ENCODE measurements at places on chromosomes 4 and X. TPM values are rescaled to one million over a fixed set of nuclear protein-coding genes. Genes with fewer than 3 reads are reported as not detected.

- DNase-seq = peak; percentile 25
Measured at GRCh38 chrX:1592470-1593142, 1.2 kb downstream of the AKAP17A start.

DNA sequence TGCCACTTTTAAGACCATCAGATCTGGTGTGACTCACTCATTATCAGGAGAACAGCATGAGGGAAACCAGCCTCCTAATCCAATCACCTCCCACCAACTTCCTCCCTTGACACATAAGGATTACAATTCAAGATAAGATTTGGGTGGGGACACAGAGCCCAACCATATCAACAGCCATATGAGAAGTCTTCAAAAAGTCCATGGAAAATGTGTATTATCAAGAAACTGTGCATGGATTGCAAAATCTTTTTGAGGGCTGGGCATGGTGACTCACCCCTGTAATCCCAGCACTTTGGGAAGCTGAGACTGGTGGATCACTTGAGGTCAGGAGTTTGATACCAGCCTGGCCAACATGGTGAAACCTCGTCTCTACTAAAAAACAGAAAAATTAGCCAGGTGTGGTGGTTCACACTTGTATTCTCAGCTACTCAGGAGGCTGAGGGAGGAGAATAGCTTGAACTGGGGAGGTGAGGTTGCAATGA is 17.8 kb upstream of the RPL39 start:
- no peak for DNase-seq

DNA sequence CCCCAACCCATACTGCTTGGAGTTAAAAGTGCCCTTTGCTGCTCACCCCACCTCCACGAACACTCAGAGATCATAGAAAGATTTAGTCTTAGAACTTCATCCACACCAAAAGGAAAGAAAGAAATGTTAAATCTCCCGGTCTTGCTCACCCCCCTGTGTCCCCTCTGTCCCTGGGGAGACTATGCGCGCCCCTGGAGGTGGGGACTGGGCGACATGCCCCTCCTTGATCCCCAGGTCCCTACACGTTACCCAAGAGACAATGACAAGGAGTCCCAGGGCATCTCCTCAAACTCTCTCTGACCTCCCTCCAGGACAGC is 620 bp downstream of the ITM2A start:
- no peak for DNase-seq

- no peak for DNase-seq
Measured at GRCh38 chr4:87884976-87885549, 52.3 kb downstream of the MEPE start.

DNA sequence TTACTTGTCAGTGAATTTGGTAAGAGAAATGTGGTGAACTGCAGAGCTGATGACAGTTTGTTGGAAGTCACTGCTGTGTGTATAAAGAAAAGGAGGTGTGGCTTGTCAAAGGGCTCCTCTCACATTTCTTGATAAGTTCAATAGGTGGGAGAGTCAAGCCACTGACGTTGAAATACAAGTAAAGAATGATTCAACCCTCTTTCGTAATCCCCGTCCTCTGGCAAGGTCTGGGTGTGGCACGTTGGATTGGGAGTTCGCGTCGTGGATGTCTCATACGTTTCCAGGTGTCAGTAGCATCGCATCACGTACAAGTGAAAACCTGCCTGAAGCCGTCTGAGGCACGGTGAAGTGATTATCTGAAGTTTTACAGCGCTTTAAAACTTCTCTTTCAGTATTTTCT is 76.4 kb downstream of the EGF start:
- no peak for DNase-seq

- no peak for DNase-seq
Measured at GRCh38 chr4:142314247-142314646, 531.9 kb downstream of the INPP4B start.

GRCh38 chrX:19440713-19441112 is 74.6 kb downstream of the MAP3K15 start:
- no peak for DNase-seq

DNA sequence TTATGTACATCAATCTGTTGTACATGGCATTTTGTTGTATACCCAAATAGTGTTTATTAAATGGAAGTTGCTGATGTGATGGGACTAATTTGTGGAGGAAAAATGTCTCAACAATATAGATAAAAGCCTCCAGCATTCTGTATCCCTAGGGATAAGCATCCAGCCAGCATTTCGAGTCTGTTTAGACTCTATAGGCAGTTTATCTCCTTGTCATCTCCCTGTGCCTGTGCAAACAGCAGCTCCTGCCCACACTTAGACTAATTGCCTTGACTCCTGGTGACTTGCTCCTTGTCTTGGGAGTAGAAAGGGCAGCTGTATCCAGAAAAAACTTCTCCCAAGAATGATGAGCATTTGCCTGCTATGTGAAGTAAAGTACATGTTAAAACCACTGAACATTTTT is 83.8 kb downstream of the DOCK11 start:
- no peak for DNase-seq

DNA sequence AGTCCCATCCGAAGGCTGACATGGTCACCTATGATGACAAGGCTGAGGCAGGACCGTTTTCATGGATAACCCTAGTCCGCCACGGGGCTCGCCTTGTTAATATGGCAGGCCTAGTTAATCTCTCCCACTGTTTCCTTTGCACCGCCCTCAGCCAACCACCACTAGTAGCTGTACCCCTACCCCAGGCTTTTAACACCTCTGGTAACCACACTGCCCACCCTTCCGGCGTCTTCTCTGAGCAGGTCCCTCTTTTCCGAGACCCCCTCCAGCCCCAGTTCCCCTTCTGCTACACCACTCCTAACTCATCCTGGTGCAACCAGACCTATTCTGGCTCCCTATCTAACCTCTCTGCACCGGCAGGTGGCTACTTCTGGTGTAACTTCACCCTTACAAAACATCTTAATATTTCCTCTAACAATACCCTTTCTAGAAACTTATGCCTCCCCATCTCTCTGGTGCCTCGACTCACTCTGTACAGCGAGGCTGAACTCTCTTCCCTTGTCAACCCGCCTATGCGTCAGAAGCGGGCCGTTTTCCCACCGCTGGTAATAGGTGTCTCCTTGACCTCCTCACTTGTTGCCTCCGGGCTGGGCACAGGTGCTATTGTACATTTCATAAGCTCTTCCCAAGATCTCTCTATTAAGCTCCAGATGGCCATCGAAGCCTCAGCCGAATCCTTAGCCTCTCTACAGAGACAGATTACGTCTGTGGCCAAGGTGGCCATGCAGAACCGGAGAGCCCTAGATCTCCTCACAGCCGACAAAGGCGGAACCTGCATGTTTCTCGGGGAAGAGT is 964.4 kb downstream of the RPA4 start:
- no peak for DNase-seq

GRCh38 chrX:48591255-48591791 is 6.0 kb upstream of the WDR13 start:
- DNase-seq = peak; percentile 80

GRCh38 chr4:137961051-137961438 is 281.1 kb downstream of the SLC7A11 start:
- no peak for DNase-seq

- no peak for DNase-seq
Measured at GRCh38 chr4:117063961-117064696, 21.2 kb downstream of the TRAM1L1 start.

GRCh38 chr4:2058264-2059045 is 672 bp upstream of the NAT8L start:
- DNase-seq = no peak

- peak; percentile 62 for DNase-seq
Measured at GRCh38 chr4:186940476-186940875, 216.8 kb upstream of the FAT1 start.

- no peak for DNase-seq
Measured at GRCh38 chr4:124432500-124432899, 280.0 kb downstream of the ANKRD50 start.

- DNase-seq = no peak
Measured at GRCh38 chr4:96767815-96768480, 928.1 kb downstream of the PDHA2 start.

- DNase-seq = peak; percentile 18
Measured at GRCh38 chr4:109977854-109978501, 65.3 kb downstream of the EGF start.

- peak; percentile 34 for DNase-seq
Measured at GRCh38 chr4:85127653-85128052, 161.2 kb upstream of the WDFY3 start.

- no peak for DNase-seq
Measured at GRCh38 chr4:35506161-35506560, 738.2 kb downstream of the ARAP2 start.

DNA sequence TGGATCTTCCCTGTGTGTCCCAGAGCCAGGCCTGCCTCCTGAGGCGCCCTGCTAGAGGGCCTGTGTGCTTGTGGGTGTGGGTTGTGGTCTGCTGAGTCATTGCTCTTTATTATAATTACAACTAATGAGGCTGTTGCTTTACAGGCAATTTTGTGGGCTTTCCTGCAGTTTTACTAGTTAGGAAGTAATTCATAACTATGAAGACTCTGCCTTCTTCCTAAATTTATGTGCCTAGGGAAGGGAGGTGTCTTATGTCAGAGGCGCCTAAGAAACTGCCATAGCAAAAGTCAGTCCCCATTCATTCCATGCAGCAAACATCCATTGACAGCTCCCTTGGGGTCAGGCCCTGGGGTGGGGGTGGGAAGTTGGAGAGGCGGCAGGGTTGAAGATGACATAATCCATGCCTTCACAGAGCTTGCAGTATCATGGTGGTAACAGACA is 359.2 kb downstream of the IDS start:
- no peak for DNase-seq

DNA sequence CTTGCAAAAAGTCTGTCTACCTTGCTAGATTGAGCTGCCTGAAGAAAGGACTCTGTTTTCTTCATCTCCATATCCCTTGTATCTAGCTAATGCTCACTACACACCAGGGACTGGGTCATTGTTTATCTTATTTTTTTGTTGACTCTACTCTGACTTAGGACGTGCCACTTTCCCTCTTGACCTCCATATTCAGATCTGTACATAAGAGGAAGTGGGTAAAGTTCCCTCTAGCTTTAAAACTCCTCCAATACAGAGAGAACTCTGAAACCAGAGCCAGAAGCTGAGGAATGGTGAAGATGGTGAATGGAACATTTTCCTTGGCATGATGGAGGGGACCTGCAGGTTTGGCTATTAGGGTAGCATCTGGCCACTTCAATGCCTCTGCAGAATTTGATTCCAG is 2026.1 kb upstream of the TENM3 start:
- no peak for DNase-seq

- peak; percentile 24 for DNase-seq
Measured at GRCh38 chr4:81472281-81473182, 825 bp upstream of the RASGEF1B start.

DNA sequence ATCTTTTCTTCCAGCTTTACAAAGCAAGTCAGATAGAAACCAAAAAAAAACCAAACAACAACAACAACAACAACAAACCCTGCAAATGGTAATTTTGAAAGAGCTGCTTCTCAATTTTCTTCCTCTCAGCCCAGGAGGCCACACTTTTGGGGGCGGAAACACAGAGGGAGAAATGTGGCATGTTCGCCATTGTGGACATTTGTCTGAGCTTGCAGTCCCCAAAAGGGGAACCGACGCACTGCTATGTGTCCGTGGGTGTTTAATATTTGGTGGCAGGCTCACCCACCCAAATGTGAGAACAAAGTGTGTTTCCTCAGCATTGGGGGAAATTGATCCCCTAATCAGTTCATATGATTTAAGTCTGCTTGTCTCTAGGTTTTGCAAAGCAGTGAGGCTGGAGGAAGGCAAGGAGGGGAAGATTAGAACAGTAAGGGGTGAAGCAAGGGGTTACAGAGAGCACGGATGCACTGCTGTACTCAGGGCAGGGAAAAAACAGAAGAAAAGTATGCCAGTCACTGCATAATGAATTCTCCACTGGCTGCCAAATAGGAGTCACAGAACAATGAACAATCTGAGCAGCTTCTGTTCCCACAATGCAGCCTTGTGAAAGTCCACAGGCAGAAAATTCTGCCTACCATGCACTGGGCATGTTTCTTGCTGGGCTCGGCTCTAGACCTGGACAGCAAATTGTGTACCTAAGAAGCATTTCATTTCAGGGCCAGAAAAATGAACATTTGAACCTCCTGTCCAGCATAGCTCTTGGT is 74.7 kb upstream of the GPM6B start:
- DNase-seq = no peak

- DNase-seq = peak; percentile 28
Measured at GRCh38 chrX:7996414-7996813, 69.2 kb upstream of the PNPLA4 start.

DNA sequence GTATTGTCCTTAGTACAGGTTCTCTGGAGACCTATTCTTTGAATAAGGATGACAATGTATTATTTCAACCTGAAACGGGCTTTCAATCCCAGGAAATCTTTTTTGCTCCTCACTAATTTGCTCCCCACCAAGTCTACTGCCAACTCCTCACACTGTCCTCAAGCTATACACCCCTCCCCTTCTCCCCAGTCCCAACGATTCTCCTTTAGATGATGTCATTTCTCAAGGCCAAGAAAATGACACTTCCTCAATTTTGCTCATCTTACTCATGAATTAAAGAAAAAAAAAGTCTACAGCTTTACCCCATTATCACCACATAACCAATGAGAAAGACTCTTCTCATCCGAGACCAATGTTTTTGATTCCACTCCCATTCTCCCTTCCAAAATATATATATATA is 20.6 kb downstream of the AP1S2 start:
- no peak for DNase-seq

DNA sequence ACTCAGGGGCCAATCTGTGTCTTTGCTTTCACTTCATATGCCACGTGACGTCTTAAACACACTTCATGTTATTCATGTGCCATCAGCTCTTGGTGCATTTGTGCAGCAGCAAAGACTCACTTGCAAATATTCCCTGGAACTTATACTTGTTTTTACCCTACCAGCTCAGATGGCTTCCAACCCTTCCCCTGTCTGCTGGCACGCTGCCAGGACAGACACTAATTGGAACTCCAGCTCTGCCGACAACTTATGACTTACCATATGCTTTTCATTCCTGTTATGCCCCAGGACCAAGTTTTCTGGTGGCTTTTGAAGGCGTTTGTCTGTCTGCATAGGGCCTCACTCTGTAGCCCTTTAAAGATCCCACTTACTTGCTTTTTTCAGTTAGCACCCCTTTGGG is 261.7 kb upstream of the GNPDA2 start:
- DNase-seq = no peak

GRCh38 chr4:85725721-85726170 is 250.8 kb downstream of the ARHGAP24 start:
- DNase-seq = no peak

- peak; percentile 95 for DNase-seq
Measured at GRCh38 chr4:106258145-106259045, 57.6 kb downstream of the TBCK start.

GRCh38 chr4:54855191-54855854 is 197.6 kb downstream of the KIT start:
- DNase-seq = no peak

KCNIP4 gene
- not detected for total RNA-seq

UNC5C gene
- total RNA-seq = not detected

CT55 gene
- total RNA-seq = not detected

ZDHHC15 gene
- not detected for total RNA-seq

MAGEC1 gene
- total RNA-seq = not detected

REPS2 gene
- total RNA-seq = 0.84 TPM

ITM2A gene
- total RNA-seq = not detected

SPARCL1 gene
- total RNA-seq = 0.04 TPM

SLBP gene
- total RNA-seq = 104 TPM

ARX gene
- not detected for total RNA-seq

NAP1L2 gene
- not detected for total RNA-seq

APEX2 gene
- total RNA-seq = 12.7 TPM

GPR82 gene
- total RNA-seq = not detected

MSX1 gene
- 13.8 TPM for total RNA-seq

Measured in HepG2 (cell line).